Stimulated activated CD4-positive, alpha-beta T cell treated with anti-CD3 and anti-CD28 coated beads, Interleukin-2, amount 100 ng/mL, for 24 hours (primary cell): ENCODE measurements at places on chromosomes 16 and 17.

DNA sequence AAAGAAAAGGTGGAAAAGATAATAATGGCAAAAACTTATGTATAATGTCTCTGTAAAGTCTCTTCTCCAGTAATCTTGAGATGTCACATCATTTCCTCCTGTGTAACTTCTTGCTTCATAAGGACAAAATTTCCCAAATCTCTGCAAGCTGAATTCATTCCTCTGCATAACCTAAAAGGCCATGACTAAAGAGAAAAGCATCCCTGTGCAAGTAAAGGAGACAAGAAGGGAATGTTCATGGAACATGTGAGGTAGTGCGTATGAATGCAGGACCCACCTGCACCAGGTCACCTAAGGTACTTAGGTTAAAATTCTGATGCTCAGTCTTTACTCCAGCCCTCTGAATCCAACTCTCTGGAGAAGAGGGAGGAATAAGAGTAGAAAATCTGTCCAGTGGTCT, 46.9 kb upstream of the NLK start:
- no peak for DNase-seq

DNA sequence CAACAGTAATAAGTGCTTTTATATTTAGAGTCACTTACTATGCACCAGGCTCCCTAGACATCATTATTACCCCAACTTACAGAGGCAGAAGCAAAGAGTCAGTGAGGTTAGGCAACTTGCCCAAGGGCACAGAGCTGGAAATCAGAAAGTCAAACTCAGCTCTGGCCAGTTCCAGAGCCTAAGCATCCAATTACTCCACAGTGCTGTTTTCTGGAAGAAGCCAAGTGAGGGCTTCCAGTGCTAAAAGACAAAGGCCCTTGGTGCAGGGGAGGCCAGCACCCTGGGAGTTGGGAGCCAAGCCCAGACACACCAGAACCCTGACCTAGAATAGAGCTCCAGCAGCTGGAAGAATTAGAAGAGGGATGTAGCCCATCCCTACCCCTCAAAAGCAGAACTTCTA, 40.2 kb downstream of the C17orf67 start:
- no peak for DNase-seq

GRCh38 chr16:4698321-4699045, 5.1 kb downstream of the NUDT16L1 start:
- DNase-seq, result no peak

DNA sequence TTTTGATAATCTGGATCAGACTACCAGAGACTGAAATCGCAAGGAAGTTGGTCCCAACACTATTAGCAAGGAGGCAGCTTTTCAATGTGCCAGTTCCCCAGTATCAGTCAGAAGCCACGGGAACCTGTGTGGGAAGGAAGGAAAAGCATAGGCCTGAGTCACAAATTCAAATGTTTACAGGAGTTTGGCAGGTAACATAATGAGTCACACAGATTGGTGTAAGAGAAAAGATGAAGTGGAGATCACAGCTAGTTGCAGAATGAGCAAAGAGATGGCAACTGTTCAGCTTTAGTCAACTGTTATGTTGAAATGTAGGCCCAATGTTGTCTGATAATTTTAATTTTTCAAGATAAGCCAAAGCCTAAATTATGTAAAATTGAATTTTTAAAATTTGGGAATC, 28.1 kb upstream of the ITGA2B start:
- no peak for DNase-seq

- no peak for DNase-seq
Measured at GRCh38 chr16:60907645-60908044, 1128.6 kb downstream of the CDH8 start.

DNA sequence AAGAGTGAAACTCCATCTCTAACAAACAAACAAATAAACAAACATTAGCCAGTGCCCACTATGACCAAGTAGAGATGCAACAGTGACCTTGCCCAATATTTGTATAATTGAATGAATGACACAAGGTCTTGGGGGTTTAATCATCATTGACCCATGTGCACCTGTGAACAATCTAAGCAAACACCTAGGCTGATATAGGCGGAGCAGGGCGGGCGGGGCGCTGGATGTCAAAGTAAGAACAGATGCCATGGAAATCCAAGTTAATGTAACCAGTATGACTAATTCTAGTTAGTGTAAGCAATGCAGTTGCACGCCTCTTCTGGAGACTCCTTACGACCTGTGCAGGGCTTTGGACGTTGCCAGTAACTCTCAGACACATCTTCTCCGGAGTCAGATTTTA, 17.6 kb downstream of the RCVRN start:
- DNase-seq, result no peak

- DNase-seq, result no peak
Measured at GRCh38 chr17:77109764-77110359, 30.9 kb upstream of the SEC14L1 start.

GRCh38 chr16:70720425-70721201, 34.8 kb upstream of the MTSS2 start:
- no peak for DNase-seq

GRCh38 chr17:79513206-79513605, 97.6 kb downstream of the RBFOX3 start:
- no peak for DNase-seq
